ENCODE measurements at places on chromosomes 2 and 18. TPM values are rescaled to one million over a fixed set of nuclear protein-coding genes. Genes with fewer than 3 reads are reported as not detected.
A peak's percentile ranks its signal among the peaks of the same experiment; 100 is the strongest.

Gene IL36A
- not detected for polyA plus RNA-seq

Gene EMX1
- polyA plus RNA-seq, result 37.9 TPM

Gene FNDC4
- 6.8 TPM for polyA plus RNA-seq

GRCh38 chr2:230798769-230799399 lies 65.9 kb upstream of the ITM2C start:
- peak; percentile 64 for DNase-seq

GRCh38 chr2:238376884-238377391 lies 49.8 kb upstream of the ASB1 start:
- no peak for DNase-seq

DNA sequence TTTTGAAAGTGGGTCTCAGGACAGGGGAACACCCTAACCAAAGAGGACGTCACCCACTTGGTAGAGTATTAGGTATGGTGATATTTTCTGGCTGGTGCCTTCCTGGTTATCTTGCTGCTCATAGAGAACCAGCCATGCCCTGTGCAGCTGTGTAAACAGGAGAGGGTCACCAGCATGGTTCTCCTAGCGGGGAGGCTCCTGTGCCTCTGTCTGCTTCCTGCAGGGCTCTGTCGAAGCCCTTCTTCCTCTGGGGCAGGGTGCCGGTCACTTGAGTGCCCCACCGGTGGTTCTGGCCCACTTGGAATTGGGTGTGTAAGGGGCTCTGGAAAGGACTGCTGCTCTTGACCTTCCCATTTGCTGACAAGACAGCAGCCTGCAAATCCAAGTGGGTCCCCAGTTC lies 131.6 kb upstream of the MSH6 start:
- no peak for DNase-seq

GRCh38 chr2:229783108-229783721 lies 68.9 kb upstream of the DNER start:
- DNase-seq, result no peak

GRCh38 chr18:46424898-46425297 lies 232.1 kb downstream of the LOXHD1 start:
- DNase-seq, result no peak

GRCh38 chr2:196677404-196677803 lies 37.9 kb downstream of the CCDC150 start:
- no peak for DNase-seq

- peak; percentile 36 for DNase-seq
These were observed 219.8 kb downstream of the DPP10 start for GRCh38 chr2:114661971-114662939.

Data from left kidney (tissue), 8 donors.